Jurkat, Clone E6-1 (cell line): ENCODE measurements at places on chromosomes 5 and 9.
A peak's percentile ranks its signal among the peaks of the same experiment; 100 is the strongest.

- no peak for DNase-seq
Measured at GRCh38 chr5:147245381-147246165, 10.7 kb downstream of the STK32A start.

DNA sequence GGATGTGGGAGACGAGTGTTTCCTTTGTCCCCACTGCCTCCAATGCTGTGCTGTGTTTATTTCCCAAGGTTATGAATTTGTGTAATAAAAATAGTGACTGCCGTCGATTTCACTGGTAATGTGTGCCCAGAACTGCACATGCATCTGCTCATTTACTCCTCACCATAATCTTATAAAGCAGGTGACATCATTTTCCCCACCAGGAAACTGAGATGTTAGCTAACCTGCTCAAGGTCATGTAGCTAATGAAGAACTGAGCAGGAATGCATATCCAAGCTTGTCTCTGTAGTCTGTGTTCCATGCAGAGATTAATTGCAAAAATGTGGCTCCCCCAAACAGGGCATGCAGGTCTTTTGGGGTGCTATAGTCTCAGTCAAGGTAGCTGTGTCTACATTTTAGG is 224.4 kb downstream of the TENT4A start:
- DNase-seq: no peak

DNA sequence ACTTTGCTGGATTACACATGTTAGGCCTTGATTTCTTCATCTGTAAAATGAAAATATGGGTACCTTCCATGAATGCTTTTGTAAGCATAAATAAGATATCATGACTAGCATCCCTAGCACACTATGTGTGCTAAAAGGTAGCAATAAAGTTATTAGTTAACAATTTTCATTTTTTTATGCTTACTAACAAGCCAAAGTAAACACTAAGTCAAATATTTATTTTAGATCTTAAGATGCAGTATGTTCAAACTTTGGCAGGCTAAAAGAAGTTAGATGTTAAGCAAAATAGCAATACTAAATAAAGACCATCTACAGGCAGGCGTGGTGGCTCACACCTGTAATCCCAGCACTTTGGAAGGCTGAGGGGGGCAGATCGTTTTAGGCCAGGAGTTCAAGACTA is 169.1 kb downstream of the BNC2 start:
- DNase-seq: no peak

DNA sequence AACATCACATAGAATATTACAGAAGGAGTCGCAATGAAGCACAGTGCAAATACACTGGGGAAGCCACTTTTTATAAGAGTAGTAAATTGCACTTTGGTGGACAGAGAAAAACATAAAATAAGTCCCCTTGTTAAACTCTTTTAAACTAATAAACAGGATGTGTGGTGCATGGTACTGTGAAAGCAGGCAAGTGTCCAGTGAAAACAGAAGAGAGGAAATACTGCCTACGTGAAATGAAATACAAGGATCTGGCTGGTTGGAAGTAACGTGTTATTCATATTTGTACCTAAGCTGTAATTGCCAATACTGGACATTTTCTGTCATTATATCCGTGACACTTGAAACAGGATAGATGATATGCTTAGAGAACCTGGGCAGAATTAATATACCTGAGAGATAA is 191.9 kb upstream of the SLC27A6 start:
- no peak for DNase-seq

- no peak for DNase-seq
Measured at GRCh38 chr5:82636591-82636990, 358.4 kb upstream of the RPS23 start.

DNA sequence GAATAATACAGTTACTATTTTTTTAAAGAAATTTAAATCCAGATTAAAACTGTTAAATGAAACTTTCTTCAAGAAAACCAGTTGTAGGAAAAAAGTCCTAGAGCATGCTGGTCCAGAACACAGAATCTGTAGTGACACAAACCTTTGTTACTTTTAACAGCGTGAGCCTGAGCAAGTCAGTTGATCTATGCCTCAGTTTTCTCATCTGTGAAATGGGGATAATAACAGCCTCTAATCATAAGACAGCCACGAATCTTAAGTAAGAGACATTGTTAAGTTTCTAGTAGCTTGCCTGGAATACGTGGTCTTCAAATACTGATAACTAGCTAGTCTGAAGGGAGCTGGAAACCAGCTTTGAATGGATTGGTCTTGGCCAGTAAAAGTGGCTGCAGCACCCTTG is 158.6 kb downstream of the ADAMTS12 start:
- no peak for DNase-seq

GRCh38 chr5:17312358-17312757 is 94.9 kb downstream of the BASP1 start:
- no peak for DNase-seq

DNA sequence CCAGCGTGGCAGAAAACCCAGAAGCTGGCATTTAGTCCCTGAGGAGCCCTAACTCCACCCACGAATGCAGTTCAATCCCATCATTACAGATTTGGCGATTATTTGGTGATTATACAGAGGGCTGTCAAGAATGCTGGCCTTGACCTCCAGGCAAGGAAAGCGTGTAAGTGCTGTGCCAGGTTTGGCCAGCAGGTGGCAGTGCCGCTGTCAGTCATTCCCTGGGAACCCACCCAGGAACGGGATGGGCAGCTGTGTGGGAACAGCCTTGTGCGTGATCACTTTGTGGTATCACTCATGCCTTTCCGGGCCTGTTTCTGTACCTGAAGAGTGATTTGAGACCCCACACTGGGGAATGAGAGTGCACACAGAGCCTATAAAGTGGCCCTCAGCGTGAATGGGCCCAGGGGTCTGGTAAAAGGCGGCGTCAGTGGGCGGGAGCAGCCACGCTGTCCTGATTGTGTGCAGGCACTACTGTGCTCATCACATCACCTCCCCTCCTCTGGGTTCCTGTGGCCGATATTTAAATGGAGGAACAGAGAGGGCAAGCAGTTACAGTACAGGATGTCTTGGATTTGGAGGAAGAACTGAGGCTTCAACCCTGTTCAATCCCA is 215.6 kb downstream of the ROR2 start:
- DNase-seq: peak; percentile 29

DNA sequence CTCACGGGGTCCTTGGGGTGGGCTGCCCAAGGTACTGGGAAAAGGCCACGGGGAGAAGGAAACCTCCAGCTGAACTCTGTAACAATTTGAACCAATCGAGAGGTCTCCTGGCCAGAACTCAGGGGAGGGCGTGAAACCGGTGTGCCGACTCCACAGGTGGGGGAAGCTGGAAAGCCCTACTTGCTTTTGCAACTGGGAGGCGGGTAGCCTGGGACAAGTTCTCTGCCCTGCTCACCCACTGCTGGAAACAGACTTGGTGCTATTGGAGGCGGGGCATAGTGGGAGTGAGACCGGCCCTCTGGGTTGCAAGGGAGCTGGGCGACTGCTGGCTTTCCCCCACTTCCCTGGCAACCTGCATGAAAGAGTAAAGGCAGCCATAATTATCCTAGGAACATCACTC is 73.2 kb upstream of the SLIT3 start:
- no peak for DNase-seq

DNA sequence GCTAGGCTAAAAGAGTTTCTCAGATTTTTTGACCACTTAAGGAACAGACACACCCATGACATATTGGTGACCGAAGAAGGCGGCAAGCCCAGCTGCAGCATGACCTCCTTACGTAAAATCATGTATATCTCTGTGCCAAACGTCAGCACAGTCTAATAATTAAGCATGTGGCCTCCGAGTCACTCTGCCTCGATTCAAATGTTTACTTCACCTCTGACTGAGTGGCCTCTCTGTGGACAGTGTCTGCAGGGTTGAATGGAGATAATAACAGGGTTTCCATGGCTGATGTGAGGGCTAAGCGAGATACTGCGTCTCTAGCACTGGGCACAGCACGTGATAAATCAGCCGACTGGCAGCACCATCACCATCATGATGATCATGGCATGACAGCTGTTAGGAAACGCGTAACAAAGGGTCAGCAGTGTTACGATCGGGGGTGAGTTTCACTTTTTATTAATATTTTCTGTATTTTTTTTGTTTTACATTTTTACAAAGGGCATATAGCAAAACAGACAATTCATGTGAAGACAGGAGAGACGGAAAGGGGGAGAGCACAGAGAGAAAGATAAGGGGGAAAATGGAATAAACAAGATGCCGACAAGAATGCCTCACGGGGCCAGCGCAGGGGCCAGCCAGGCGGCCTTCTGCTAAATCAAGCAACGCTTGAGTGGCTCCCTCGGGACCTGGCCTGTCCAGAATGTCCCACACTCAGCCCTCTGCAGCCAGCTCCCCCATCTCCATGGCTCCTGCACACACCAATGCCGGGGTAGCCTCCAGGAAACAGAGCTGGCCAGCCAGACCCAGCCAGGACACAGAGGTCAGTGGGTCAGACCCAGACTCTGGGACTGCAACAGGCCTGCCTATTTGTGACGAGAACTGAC is 60.3 kb downstream of the ADAMTS2 start:
- DNase-seq: no peak

GRCh38 chr5:132915681-132916080 is 42.2 kb downstream of the LEAP2 start:
- DNase-seq: no peak

GRCh38 chr5:15991586-15991985 is 188.0 kb downstream of the MARCHF11 start:
- DNase-seq: no peak

- no peak for DNase-seq
Measured at GRCh38 chr5:92180391-92180790, 797.3 kb upstream of the ARRDC3 start.

GRCh38 chr9:33239921-33240320 is at the start of gene SPINK4:
Gene SPINK4, plus strand, starts transcription at chr9:33240167. Its CDS starts 42 bp downstream, at chr9:33240209.
- peak; percentile 79 for DNase-seq
